Globus pallidus (tissue), 1 donor: ENCODE measurements at places on chromosomes 5 and 9.

DNA sequence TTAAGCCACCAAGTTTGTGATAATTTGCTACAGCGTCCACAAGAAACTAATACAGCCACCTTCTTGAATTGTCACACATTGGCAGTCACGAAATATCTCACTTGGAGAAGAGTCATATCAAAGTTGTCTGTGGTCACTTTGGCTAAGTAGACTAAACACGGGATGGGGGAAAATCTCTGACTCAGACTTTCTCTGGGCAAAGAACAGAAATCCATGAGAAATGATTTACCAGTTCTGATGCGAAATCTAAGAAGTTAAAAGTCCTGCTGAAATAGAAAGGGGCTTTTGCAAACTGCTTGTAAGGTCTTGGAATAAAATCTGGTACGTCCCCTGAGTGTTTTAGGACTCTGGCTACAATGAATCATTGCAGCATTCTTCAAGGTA is 158.4 kb downstream of the COL23A1 start:
- no peak for DNase-seq

DNA sequence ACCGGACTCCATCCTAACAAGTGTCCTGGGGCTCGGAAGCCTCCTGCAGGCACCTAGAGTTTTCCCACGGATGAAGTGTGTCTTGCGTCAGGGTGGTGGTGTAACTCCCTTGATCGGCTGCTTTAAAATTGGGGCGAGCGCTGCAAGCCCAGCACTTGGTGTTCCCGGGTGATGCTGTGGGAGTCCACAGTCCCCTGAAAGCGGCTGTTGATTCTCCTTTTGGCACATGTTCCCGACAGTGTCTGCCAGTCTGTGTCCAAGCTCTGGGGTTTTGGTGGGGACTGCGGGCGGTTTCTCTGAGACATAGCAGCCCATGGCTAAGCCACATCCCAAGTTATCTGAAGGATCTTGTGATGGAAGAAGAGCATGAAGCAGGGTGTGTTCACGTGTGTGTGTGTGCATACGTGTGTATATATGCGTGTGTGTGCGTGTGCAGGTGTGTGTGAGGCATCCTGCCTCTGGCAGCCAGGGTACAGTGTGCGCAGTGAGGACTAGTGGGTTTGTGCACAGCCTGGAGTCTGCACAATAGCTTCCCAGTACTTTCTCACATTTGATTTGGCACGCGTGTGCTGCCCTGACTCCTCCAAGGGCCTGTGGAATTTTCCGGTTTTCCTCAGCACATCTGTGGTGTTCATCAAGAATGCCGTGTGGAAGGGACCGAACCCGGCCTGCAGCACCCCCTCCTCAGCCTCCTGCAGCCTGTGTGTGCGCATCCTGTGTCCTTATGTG is 16.9 kb downstream of the SLC25A48 start:
- DNase-seq = no peak

GRCh38 chr5:1497795-1498622 is 25.8 kb downstream of the LPCAT1 start:
- no peak for DNase-seq

DNA sequence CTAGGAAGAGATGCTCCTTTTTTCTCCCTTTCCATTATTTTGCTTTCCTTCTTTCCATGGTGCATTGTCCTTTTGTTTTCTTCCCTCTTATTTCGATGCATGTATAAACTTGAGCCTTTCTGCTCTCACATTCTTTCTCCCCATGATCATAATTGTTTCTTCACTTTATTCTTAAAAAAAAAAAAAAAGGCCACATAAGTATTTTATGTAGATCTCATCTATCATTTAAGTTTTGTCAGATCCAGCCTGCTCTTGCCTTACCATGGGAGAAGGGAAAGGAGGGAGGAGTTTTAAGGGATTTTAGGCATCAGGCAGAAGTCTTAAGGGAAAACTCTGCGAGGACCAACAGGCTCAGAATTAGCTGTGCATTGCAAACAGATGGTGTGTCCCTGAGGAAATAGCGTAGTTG is 11.1 kb downstream of the TGFBR1 start:
- no peak for DNase-seq

DNA sequence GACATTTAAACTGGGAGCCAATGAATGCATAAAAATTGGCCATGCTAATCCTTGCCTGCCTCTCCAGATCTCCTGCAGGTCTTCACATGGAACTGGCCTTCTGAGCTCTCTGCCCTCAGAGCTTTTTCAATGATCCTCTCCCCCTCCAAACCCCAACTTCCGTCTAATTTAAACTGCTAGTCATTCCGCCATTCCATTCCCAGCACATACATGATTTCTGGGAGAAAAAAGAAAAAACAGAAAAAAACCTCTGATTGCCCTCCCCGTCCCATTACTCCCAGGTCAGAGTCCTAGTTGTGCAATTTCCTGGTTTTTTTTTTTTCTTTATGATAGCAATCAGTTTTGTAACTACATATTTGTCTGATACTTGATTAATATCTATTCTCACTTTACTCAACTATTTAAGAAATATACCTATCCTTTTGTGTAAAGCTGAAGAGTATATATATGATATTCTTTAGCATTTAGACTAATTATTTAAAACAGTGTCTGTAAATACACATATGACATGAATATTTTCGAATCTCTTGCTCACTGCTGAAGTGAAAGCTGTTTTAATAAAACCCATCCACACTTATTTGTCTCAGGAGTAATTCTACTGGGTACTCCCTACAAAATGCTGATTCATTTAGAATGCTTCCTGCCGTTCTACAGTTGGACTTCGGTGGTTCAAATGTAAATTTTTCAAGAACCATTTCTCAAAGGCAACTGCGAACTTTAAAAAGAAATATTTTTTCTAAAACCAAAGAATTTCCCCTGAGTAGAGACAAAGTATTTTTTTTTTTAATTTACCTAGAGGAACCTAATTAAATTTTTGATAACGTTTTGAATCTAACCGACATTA is 1.6 kb downstream of the HINT1 start:
- DNase-seq = peak; percentile 20

DNA sequence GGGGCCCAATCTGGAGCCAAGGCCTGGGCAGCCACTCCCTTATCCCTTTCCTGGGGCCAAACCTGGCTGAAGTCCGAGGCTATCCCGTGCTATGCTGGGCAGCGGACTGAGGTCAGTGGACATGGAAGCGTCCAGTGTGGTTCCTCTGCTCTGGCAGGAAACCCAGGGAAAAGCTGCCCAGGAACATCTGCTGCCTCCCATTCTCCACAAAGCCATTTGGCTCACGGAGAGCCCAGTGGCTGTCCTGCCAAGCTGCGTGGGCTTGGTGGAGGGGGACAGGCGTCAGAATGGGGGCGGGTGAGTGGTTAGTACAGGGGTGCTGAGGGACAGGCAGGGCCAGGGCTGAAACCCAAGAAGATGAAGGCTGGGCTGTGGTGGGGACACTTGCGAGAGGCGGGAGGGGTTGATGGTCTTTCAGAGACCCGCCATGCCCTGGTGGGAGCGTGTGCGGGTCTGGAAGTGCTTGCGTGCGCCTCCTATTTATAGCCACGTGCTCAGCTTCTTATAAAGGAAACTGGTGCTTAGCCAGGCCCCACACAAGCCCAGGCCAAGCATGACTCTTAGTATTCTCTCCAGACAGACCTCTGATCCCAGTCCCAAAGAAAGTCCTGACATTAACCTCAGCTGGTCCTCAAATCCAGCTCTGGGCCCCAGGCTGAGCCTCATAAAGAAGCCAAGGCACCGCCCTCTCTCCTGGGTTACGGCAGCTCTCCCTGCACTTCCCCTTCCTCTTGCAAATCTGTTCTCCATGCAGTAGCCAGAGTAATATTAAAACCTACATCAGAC is 9.4 kb upstream of the SLC6A7 start:
- peak; percentile 84 for DNase-seq

- DNase-seq = no peak
Measured at GRCh38 chr5:87008751-87009560, 258.7 kb upstream of the RASA1 start.

DNA sequence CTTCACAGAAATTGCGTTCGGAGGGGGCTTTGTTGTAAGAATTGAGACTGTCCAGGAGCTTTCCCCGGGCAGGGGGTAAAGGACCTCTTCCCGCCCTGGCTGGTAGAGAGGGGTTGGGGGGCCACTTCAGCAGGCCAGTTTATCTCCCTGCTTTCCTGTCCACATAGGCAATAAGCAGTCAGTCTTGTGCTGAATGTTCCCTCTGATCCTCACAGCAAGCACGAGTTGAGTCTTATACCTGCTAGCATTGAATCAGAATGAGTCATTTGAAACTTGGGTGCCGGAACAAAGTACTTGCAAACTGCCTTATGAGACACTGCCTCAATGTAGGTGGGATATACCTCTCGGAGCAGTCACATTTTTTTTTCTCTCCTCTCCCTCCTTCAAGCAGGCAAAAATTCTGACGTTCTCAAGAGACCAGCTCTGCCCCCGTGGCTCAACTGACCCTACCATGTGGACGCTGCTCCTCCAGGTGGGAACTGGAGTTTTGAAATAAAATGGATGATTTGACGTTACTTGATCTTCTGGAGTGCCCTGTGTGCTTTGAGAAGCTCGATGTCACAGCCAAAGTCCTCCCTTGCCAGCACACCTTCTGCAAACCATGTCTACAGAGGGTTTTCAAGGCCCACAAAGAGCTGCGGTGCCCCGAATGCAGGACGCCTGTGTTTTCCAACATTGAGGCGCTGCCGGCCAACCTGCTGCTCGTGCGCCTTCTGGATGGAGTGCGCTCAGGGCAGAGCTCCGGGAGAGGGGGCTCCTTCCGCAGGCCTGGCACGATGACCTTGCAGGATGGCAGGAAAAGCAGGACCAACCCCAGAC is 1.3 kb downstream of the SH3RF2 start:
- no peak for DNase-seq

DNA sequence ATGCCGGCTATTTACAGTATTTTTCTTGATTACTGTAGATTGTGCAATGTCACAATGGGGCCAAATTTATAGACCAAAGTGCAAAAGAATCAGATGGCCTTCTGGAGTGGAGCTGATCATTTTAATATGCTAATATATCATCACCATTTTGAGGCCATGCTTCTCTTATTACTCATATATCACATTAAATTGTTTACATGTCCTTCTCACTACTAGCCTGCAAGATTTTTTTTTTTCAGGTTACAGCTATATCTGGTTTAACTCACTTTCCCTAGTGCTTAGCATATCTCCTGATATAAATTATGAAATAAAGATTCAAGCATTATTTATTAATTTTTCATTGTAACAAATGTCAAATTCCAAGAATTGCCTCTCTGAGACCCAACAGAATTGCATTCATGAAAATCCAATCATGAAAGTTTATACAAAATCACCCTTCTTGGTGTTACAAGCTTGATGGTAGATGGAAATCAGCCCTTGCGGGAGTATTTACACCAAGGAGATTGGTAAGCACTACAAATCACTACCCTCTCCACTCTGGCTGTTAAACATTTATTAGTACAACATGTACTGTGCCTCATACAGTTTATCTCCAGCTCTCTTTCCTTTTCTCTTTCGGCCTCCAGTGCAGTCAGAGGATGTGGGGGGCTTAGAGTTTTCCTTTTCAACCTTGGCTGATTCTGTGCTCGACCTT is 703.9 kb downstream of the BRINP1 start:
- no peak for DNase-seq

- DNase-seq = no peak
Measured at GRCh38 chr5:60372786-60373185, 327.2 kb downstream of the DEPDC1B start.

DNA sequence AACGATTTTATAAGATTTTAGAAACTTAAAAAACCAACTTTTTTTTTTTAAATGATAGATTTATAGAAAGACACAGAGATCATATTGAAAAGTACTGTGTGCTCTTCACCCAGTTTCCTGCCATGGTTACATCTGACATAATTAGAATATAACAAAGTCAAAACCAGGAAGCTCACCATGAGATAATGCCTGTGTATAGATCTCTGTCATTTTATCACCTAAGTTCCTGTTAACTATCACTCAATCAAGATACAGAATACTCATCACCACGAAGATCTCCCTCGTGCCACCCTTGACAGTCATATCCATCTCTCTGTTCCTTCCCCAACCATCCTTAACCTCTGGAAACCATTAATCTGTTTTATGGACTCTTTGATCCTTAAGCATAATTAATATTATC is 39.1 kb downstream of the POC5 start:
- DNase-seq = no peak

- DNase-seq = no peak
Measured at GRCh38 chr5:58926541-58926935, 343.7 kb downstream of the RAB3C start.

DNA sequence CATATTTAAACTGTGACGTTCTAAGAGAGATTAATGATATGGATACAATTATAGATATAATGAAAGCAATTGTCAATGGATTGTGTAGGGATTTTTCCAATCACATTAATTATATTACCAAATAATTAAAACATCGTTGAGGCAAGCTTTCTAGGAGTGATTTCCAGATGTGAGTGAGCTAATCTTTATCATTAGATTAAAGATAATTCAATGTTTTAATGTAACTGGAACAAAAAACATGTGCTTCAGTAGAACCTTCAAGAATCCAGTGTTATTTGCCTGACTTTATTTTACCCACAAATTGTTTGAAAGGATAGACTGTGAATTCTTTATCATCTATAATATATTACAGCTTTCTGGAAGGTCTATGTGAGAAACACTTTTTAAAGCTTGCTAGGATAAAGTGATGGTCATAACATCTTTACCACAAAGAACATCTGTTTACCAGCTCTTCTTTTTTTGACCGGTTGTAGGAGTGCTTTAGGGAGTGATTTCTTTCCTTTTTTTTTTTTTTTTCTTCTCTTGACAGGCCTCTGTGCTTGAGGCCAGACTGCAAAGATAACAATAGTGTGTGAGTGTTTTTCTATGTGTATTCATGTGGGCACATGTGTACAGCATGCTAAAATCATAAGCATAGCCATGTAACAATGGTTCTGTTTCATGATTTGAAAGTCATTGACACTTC is 35.0 kb downstream of the SNCAIP start:
- DNase-seq = no peak

DNA sequence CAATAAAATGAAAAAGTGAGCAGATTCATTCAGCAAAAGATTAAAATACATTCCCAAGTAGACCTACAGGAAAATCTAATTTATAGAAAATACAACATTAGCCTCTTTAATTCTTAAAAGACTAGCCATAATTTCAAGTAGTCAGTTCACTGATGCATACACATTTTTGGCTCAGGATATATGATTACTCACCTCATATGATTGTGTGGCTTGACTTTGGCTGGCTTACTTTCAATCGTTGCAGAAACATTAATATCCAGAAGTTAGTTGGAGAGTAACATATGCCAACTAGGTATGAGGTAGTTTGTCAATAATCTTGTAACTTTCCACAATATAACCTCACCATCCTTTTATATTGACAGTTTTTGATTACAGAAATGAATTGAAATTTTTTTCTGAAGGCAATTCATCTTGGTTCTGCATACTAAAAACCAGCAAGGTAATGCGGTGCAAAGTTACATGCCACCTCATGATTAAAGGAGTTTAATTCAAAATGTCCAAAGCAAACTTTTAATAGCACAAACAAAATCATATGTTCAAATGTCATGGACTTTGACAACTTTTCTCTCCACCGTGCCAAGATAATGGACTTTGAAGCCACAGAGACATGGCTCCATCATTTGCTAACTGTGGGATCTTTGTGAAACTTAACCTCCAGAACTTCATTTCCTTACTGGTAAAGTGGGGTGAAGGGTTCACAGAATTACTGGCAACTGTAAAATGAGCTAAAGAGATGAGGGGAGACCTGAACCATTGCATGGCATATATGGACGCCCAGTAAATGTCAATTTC is 76.6 kb upstream of the PAM start:
- no peak for DNase-seq
